ENCODE measurements at places on chromosomes 1 and 21.

- DNase-seq = no peak
Observed at GRCh38 chr1:204931768-204932572, 61.3 kb downstream of the NFASC start.

- DNase-seq = no peak
Observed at GRCh38 chr1:191869790-191870312, 288.4 kb upstream of the RGS18 start.

GRCh38 chr1:19361611-19362147 is 49.6 kb downstream of the SLC66A1 start:
- DNase-seq = no peak

DNA sequence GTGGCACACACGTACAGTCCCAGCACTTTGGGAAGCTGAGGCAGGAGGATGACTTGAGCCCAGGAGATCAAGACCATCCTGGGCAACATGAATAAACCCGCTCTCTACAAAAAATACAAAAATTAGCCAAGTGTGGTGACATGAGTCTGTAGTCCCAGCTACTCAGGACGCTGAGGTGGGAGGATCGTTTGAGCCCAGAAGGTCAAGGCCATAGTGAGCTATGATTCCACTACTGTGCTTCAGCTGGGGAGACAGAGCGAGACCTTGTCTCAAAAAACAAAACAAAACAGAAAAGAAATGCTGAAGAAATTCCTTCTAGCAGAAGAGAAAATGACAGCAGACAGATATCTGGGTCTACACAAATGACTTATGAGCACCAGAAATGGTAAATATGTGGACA is 10.3 kb downstream of the ALDH9A1 start:
- DNase-seq = no peak

DNA sequence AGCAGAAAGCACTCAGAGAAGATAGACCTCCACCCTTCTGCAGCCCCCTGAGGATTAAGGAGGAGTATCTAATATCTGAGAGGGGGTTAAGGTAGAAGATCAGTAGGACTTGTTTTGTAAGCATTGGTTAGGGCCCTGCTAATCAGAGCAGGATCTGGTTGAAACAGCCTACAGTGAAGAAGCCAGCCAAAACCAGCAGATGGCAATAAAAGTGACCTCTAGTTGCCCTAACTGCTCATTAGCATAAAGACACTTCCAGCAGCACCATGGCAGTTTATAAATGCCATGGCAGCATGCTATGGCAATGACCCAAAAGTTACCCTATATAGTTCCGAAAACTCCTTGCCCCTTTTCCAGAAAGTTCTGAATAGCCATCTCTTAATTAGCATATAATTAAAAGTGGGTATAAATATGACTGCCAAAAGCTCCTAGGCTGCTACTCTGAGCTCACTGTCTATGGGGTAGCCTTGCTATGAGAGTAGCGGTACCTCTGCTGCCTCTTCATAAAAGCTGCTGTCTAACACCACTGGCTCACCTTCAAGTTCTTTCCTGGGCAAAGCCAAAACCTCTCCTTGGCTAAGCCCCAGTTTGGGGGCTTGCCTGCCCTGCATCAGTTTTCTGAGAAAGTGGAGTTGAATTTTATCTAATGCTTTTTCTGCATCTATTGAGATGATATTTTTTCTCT is 254.2 kb downstream of the PAPPA2 start:
- DNase-seq = no peak

GRCh38 chr1:167707942-167708341 is 13.8 kb upstream of the MPZL1 start:
- no peak for DNase-seq

DNA sequence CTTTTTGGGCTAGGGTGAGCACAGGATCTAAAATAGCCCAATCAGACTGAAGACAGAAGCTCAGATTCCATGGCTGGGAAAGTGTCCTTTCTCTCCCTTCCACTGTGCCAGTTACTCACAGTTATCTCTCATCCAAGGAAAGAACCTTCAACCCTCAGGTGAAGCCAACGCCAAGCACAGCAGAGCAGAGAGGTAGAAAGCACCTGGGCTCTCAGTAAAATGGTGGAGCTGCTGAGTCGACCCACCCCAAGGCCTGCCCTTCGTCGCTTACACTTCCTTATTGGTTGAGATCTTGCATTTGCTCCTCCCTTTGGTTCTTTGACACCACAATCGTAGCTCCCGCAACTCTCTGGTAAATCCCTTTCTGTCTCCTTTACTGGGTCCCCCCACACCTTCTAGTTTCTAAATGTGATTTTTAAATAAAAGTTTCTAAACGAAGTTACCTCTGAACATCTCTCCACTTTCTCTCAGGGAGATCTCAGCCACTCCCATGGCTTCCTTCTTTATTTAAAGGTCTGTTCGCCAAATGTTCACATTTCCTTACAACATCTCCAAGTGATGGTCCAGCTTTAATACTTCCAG is 27.5 kb upstream of the SLC30A1 start:
- no peak for DNase-seq

DNA sequence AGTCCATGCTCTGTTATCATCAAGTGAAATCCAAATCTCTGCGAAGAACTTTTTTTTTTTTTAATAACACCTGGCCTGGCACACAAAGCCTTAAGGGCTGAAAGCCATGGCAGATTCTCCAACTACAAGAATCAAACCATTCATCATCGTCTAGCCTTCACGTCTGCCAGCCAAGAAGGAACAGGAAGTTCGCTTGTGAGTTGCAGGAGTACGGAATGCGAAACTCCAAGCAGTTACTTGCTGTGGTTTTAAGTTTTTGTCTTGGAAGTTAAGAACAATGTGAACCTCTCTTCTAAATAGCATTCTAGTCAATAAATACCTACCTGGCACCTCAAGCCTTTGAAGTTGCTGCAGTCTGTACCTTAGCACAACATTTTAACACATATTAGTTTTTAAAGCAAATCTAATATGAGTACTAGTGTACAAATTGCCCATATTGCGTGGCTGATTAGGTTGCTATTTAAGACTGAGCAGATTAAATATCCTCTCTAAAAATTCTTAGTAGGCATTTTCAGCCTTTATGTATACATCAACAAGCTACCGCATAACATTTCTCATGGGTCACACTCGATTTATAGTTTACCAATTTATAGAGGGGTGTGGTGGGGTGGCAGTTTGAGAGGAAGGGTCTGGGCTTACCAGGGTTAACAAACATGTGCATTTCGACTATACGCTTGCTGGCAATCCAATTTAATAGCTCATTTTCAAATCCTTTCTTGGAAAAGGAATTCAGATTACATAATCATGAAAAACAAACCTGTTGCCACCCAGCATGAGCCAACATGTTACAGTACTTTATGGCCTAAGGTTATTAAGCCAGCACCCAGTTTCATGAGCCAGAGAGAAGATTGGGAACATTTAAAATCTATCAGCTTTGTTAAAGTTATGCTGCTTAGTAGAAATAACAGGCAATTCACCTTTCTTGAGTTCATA is 22.2 kb upstream of the PTPN14 start:
- DNase-seq = no peak

- DNase-seq = no peak
Observed at GRCh38 chr1:42852608-42852980, 6.2 kb downstream of the ZNF691 start.

GRCh38 chr1:1577367-1578011 is 2.8 kb upstream of the SSU72 start:
- no peak for DNase-seq

- DNase-seq = no peak
Observed at GRCh38 chr21:35254765-35255138, 205.7 kb upstream of the RUNX1 start.

- DNase-seq = no peak
Observed at GRCh38 chr1:219119839-219120238, 53.8 kb upstream of the LYPLAL1 start.

GRCh38 chr1:182855911-182856310 is 16.8 kb downstream of the DHX9 start:
- DNase-seq = no peak

GRCh38 chr1:157721985-157722384 is 21.4 kb upstream of the FCRL3 start:
- no peak for DNase-seq

All from sigmoid colon (tissue), 7 donors.